ENCODE measurements at places on chromosomes 5 and 9.
A peak's percentile ranks its signal among the peaks of the same experiment; 100 is the strongest.

GRCh38 chr9:10268531-10269485 is 344.0 kb downstream of the PTPRD start:
- no peak for DNase-seq

DNA sequence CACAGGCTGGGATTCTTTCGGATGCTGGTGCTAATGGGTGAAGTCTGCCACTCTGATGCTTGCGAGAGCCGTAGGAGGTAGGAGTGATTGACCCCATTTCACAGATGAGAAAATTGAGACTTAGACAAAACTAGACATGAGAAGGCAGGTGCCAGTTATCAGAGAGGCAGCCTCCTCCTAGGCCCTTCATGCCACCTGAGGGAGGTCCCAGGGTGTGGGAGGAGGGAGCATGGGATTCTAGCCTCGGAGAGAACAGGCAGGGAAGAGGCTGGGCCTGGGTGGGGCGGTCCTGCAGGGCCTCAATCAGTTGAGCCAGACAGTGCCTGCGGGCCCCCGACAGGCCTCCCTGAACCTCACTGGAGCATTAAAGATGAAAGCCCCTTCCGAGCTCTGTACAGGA is 112.4 kb downstream of the COL23A1 start:
- no peak for DNase-seq

DNA sequence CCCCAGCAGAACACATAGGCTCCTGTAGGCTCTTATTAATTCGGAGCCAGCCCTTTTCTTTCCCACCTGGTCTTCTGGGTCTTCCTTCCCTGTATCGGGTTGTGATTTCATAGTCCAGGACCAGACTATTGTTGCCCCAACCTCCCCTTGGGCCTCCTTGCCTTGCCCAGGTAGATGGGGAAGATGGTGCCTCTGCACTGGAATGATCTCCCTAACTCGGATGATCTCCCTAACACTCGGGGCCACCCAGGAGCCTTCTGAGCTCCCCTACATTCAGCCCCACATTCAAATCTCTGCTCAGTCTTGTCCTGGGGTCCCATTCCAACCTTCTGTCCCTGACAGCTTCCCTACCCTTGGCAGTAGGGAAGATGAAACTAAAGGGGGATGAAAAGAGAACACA is 2.7 kb upstream of the IRF1 start:
- no peak for DNase-seq

- no peak for DNase-seq
Measured at GRCh38 chr5:73960023-73960422, 334.0 kb downstream of the ARHGEF28 start.

- DNase-seq: no peak
Measured at GRCh38 chr9:137757613-137758029, 120.0 kb upstream of the CACNA1B start.

GRCh38 chr5:125026867-125027731 is 280.7 kb upstream of the ZNF608 start:
- DNase-seq: peak; percentile 52

DNA sequence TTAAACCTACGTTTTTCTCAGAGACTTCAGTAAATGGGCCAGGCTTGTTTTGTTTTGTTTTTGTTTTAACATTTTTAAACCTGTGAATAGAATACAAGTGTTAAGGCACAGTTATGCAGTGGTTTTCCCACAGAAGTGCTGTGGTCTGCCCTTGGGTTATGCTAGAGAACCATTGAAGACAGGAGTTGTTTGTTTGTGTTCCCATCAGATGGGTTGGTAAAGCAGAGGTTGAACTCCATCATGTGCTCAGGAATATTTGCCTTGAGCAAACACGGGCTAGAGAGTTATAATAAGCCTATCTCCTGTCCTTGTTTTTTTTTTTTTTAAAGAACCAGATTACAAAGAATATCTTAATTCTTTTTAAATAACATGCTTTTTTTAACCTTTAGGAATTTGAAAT is 28.5 kb downstream of the RHOBTB3 start:
- DNase-seq: peak; percentile 59

DNA sequence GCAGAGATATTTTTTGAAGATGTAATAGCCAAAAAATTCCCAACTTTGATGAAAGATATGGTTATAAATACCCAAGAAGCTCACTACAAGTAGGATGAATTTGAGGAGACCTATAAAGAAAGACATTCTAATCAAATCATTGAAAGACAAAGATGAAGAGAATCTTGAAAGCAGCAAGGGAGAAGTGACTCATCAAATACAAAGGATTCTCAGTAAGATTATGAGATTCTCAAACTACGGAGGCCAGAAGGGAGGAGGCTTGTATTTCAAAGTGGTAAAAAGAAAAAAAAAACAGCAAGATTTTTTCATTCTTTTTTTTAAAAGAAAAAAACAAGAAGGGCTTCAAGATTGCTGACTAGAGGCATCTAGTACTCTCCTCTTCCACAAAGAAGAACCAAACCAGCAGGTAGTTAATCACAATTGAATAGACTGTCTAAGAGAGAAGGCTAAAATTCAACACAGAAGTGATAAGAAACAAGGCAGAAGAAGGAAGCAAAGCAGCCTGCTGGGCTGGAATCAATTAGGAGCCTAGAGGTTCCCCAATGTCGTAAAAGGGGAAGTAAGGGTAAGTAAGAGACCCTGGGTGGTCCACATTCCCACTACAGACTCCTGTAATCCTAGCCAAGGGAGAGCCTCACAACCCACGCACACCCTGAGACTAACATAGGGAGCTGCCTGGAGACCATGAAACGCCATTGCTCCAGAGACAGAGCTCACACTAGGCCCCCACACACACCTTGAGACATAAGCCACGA is 59.1 kb upstream of the NIPAL4 start:
- no peak for DNase-seq

DNA sequence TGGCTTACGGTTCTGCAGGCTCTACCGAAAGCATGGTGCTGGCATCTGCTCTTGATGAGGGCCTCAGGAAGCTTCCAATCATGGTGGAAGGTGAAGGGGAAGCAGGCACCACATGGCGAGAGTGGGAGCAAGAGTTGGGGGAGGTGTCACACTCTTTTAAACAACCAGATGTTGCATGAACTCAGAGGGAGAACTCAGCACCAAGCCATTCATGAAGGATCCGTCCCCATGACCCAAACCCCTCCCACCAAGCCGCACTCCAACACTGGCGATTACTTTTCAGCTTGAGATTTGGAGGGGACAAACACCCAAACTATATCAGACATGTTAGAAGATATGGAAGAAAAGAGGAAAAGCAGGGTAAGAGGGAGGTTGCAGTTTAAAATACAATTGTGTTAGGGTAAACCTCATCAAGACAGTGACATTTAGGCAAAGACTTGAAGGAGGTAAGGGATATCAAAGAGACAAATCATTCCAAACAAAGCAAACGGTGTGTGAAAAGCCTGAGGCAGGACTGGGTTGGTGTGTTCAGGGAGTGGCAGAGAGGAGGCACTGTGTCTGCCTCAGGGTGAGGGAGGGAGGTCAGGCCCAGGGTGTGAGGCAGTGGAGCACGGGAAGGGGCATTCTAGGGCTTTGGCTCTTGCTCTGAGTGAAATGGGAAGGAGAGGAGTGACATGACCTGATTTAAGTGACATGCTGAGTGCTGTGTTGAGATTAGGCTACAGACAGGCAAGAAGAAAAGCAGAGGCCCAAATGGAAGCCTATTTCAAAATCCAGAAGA is 80.9 kb downstream of the SREK1 start:
- no peak for DNase-seq

Data from prostate gland (tissue), 2 donors.